Cardiac muscle cell (in vitro differentiated cells and primary cell): ENCODE measurements at places on chromosomes 6 and 20. TPM values are rescaled to one million over a fixed set of nuclear protein-coding genes. Genes with fewer than 3 reads are reported as not detected.
A peak's percentile ranks its signal among the peaks of the same experiment; 100 is the strongest.

GRCh38 chr6:7918403-7918802, 7.8 kb upstream of the TXNDC5 start:
- no peak overlapping the region for H3K27ac ChIP-seq
- H3K36me3 ChIP-seq, result no peaks in the 10 kb centered on the region
- no peaks in the 10 kb centered on the region for H3K4me1 ChIP-seq
- no peak overlapping the region for H3K4me3 ChIP-seq

DNA sequence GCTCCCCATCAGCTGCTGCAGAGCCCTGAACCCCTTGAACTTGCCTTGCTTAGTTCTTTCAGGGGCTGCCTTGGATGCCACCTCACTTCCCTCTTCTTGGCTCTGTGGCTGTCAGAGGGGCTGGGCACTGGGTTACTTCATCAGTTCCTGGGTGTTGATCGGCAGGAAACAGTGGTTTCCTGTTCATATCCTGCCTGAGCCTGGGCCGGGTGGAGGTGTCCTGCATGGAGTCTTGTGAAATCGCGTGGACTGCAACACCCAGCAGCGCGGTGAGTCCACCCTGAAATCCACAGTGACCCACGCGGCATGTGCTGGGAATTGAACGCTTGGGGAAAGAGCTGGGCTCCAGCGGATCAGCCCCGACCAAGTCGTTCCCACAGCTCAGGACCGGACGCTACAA, 97.5 kb downstream of the CDH26 start:
- H3K4me3 ChIP-seq, result no peak overlapping the region
- H3K4me1 ChIP-seq, result peaks cover 8% of the 10 kb centered on the region
- peaks cover 5% of the 10 kb centered on the region for H3K27me3 ChIP-seq
- H3K36me3 ChIP-seq, result no peaks in the 10 kb centered on the region

- no peaks in the 10 kb centered on the region for H3K36me3 ChIP-seq
- no peak overlapping the region for H3K27ac ChIP-seq
- H3K4me1 ChIP-seq, result no peaks in the 10 kb centered on the region
Observed at GRCh38 chr6:67757465-67758033, 877.5 kb upstream of the ADGRB3 start.

Gene POM121L2
- polyA plus RNA-seq, result 0.60 TPM in 1 of 2 replicates, not detected in the other

DNA sequence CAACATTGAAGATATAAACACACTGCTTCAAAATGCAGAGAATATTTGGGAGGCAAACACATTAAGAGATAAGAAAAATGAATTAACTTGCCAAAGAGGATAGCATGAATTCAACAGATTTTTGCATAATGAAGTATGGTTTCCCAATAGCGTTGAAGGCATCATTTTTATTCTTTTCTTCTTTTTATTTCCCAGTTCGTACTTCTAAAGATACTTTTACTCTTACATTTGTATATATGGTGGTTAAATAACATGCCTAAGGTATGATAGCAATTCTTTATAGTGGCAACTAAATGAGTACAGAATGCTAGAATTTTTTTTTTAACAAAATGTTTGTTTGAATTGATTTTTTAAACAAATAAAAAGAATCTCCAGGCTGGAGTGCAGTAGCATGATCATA, 473.4 kb upstream of the MARCKS start:
- H3K27me3 ChIP-seq, result no peaks in the 10 kb centered on the region
- H3K4me1 ChIP-seq, result no peaks in the 10 kb centered on the region
- H3K4me3 ChIP-seq, result no peak overlapping the region
- DNase-seq, result no peak

- no peaks in the 10 kb centered on the region for H3K27me3 ChIP-seq
- no peaks in the 10 kb centered on the region for H3K36me3 ChIP-seq
- no peak for DNase-seq
- H3K4me1 ChIP-seq, result no peaks in the 10 kb centered on the region
Observed at GRCh38 chr20:43375591-43375990, 82.1 kb upstream of the SRSF6 start.

Gene DEF6
- 2.3 and 5.7 TPM in 2 replicates for polyA plus RNA-seq

Gene SLC17A4
- polyA plus RNA-seq, result not detected in 2 replicates

GRCh38 chr6:137692806-137693205, 174.3 kb upstream of the TNFAIP3 start:
- no peak overlapping the region for H3K27ac ChIP-seq
- peaks cover 43% of the 10 kb centered on the region for H3K4me1 ChIP-seq
- no peaks in the 10 kb centered on the region for H3K27me3 ChIP-seq
- no peak overlapping the region for H3K4me3 ChIP-seq

Gene C6orf52
- polyA plus RNA-seq, result 3.6 and 7.2 TPM in 2 replicates

GRCh38 chr6:6006428-6007365, at the start of gene NRN1:
Gene NRN1, minus strand, starts transcription at chr6:6006925. Its CDS starts 176 bp downstream, at chr6:6006749.
- no peaks in the 10 kb centered on the region for H3K36me3 ChIP-seq
- DNase-seq, result no peak
- peaks cover 73% of the 10 kb centered on the region for H3K27me3 ChIP-seq

Gene BFSP1
- 4.9 and 5.3 TPM in 2 replicates for polyA plus RNA-seq

DNA sequence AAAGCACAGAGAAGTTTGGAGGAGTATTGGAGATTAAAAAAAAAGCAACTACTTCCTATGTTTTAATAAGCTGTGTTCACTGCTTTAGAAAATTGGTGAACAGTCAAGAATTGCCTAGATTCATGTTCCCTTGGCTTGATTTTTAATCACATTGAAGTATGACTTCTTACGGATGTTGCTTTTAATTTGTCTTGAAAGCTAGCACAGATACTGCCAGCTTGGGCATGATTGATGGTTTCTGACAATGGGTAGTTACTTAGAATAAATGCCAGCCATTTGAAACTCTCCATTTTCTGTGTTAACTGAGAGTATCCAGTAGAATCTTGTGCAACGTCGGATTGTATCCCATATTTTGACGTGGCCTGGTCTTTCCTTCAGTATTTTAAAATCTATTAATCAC, 178.0 kb downstream of the DTNBP1 start:
- no peaks in the 10 kb centered on the region for H3K27me3 ChIP-seq
- H3K4me3 ChIP-seq, result no peak overlapping the region
- H3K36me3 ChIP-seq, result peaks cover 13% of the 10 kb centered on the region
- peaks cover 25% of the 10 kb centered on the region for H3K4me1 ChIP-seq

DNA sequence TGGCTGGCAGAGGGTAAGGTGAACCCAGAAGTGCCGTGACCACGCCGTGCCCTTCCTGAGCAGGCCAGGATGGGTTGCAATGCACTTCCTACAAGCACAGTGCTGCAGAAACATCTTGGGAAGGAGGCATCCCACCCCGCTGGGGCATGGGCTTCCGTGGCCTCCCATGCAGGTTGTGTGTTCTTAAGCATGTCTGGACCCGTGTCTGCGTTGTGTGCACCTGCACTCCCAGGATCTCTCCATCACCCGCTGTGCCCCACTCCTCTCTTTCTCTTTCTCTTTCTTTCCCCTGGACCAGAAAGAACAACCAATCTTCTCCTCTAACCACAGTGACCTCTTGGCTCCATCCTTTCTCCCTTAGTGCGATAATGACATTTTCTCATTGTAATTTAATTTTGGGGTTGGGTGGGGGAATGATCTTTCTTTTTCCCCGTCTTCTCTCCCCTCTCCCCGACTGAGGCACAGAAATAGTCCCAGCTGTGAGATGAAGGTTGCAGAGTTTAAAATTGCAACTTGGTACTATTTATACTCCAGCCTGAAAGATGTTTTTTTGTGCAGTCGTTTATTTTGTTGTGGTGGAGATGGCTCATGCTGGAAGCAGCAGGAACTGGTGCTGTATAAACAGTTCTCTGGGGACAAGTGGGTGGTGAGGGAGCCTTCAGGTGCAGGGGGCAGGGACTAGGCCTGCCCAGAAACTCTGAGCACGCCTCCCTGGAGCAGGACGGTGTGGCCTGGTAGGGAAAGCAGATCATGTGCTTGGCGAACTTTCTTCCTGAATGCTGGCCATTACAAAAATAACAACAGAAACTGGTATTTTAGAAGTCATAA, 20.5 kb downstream of the BCAS4 start:
- H3K27ac ChIP-seq, result no peak overlapping the region
- peaks cover 11% of the 10 kb centered on the region for H3K4me1 ChIP-seq
- no peak for DNase-seq

DNA sequence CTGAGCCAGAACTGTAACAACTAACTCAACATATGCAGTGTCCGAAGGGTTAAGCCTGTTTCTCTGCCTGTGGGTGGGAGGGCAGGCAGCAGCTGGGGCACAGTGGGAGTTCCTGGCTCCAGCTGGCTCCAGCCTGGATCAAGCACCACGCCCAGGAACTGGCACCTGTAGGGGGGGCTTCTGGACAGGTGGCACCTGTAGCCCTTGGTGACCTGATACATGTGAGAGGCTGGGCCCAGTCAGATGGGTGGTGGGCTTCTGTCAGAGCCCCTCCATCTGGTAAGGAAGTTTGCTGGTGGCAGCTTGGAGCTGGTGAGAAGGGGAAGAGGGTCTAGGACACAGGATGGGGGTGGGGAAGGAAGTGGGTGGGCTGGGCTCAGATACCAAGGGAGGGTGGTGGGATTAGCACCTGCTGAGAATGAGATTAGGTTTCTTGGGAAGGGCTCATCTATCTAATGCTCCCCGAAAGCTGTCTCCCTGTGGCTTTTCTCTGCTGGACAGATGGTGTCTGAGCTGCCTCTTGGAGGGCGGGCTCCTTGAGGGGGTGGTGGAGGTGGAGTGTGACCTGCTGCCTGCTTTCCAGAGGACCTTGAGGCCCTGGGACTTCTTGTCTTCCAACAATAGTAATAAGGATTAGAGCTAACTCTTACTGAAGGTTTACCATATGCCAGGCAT, 28.5 kb downstream of the BCL2L1 start:
- H3K36me3 ChIP-seq, result no peaks in the 10 kb centered on the region
- H3K27ac ChIP-seq, result no peak overlapping the region
- peaks cover 10% of the 10 kb centered on the region for H3K4me1 ChIP-seq
- H3K4me3 ChIP-seq, result no peak overlapping the region
- no peaks in the 10 kb centered on the region for H3K27me3 ChIP-seq

DNA sequence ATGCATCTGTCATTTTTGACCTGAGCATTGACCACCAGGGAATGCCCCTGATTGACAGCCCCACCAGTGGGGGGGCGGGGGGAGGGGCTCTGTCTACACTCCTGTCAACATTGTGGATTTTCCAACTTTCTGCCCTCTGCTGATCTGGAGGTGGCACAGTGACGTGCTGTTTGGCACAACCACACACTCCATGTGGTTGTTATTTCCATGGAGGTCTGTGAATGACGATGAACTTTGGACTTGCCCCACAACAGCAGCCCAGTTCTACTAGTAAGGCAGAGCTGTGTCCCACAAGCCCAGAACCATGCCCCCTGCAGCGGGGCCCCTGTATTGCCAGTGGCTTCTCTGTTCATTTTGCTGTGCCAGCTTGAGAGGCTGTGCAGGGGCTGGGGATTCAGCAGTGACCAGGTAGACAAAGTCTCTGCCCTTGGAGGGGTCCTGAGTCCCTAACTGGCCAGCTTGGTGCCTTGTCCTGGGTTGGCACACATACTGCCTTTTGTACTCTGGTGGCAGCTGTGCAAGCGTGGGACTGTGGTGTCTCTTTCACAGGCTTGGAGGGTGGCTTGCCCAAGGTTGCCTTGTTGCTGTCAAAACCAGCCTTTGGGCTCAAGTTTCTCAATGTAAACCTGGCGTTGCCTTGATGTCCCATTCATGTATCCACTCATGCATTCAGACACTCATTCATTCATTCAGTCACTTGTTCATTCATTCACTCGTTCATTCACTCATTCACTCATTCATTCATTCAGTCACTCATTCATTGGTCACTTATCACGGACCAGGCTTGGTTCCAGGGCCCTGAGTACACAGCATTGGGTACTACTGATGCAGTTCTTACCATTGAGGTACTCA, 108.5 kb downstream of the SYCP2 start:
- H3K27me3 ChIP-seq, result no peaks in the 10 kb centered on the region
- no peak for DNase-seq

GRCh38 chr6:51480040-51480439, 607.4 kb downstream of the PKHD1 start:
- no peak for DNase-seq
- no peaks in the 10 kb centered on the region for H3K27me3 ChIP-seq
- no peaks in the 10 kb centered on the region for H3K36me3 ChIP-seq
- H3K4me3 ChIP-seq, result no peak overlapping the region

DNA sequence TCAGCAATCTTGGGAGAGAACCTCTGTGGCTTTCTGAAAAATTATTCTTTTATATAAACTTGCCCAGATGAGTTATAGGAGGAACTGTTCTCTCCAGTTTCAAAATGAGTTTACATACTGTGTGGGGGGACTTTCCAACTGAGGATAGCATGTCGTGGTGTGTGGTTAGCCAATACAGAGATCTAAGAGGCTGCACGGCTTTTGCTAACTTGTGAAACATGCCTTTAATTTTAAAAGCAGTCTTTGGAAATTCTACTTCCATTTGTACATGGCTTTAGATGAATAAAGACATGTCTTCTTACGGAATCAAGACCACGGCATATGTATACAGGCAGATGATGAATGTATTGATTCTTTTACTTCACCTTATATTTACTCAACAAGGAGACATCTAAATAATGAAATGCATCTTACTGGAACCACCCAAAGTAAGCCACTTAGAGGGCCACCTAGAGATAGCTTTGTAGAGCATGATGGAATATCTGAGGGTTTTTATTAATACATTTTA, 39.8 kb downstream of the HIVEP1 start:
- no peak overlapping the region for H3K4me3 ChIP-seq
- no peaks in the 10 kb centered on the region for H3K36me3 ChIP-seq
- no peak for DNase-seq
- H3K27ac ChIP-seq, result no peak overlapping the region

- no peak within 1 kb of the TSS for H3K27ac ChIP-seq
- H3K36me3 ChIP-seq, result no peaks in the 10 kb centered on the region
- peak within 1 kb of the TSS; percentile 32 for H3K4me3 ChIP-seq
- peak; percentile 61 for DNase-seq
Observed at GRCh38 chr20:58228484-58229197, at the start of gene ANKRD60. Gene ANKRD60, minus strand, starts transcription at chr20:58228653. Its CDS starts 0 bp downstream, at chr20:58228653.

Gene BTN2A1
- 21.2 and 27.2 TPM in 2 replicates for polyA plus RNA-seq

DNA sequence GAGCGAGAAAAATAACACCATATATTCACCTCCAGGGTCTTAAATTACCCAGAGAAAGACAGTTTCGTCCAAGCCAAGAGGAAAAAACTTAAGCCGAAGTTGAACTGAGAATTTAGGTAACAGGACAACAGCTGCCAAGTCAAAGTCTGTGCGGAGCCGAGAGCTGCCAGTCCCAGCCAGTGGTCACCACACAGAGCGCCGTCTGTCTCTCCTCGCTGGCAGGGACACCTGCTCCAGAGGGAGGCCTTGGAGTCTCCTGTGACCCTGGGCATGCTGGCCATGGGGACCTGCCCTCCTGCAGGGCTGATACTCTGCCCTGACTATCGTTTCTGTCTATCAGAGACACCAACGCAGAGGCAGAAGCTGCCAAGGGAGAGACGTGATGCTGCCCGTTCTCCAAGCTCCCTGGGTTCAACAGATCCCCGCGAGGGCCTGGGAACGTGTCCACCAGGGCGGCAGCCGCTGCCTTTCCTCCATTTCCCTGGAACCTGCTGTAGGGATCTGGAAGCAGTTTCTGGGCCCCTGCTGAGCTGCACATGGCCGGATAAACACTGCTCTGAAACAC, 341.3 kb downstream of the SMOC2 start:
- H3K27me3 ChIP-seq, result no peaks in the 10 kb centered on the region
- no peak for DNase-seq
- no peaks in the 10 kb centered on the region for H3K36me3 ChIP-seq
- H3K27ac ChIP-seq, result no peak overlapping the region
- no peaks in the 10 kb centered on the region for H3K4me1 ChIP-seq
